GM13976 (cell line): ENCODE measurements at places on chromosomes 7 and 10.

DNA sequence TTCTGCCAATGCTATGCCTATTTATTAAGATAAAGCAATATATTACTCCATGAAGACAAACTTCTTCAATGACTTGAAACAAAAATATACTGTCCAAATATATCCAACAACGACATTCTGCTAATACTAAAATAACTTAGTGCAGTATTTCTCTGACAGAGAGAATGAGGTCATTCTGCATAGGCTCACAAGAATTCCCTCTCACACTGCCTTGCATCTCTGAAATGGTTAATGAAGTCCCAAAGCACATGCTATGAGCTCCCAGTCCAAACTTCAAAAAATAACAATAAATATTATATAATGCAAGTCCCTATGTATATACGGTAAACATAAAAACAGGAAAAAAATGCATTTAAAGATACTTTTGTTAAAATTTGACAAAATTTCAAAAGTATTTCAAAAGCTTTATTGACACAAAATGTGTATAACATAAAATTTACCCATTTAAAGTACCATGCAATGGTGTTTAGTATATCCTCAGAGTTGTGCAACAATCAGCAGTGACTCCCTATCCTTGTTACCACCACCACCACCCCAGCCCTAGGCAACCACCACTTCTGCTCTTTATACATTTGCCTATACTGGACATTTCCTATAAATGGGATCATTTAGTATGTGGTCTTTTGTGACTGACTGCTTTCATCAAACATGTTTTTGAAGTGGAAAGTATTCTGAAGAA is 27.6 kb downstream of the CHCHD3 start:
- no peak for DNase-seq

DNA sequence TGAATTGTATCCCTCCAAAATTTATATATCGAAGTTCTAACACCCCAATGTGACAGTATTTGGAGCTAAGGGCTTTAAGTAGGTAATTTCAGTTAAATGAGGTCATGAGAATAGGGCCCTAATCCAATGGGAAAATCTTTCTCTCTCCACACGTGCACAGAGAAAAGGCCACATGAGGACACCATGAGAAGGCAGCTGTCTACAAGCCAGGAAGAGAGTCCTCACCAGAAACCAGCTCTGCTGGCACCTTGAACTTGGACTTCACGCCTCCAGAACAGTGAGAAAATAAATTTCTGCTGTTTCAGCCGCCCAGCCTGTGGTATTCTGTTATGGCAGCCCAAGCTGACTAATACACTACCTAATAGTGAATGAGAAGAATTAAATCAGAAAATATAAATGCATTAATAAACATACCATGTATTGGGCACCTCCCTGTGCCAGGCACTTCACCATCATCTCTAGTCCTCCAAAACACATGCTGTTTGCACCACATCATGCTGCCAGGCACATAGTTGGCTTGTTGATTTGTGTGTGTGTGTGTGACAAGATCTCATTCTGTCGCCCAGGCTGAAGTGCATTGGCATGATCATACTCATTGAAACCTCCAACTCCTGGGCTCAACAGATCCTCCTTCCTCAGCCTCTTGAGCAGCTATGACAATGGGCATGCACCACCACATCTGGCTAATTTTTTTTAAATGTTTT is 9.1 kb upstream of the TOMM7 start:
- DNase-seq, result no peak

GRCh38 chr10:26357203-26357602 is 80.9 kb upstream of the APBB1IP start:
- DNase-seq, result no peak

GRCh38 chr10:104540181-104540580 is 100.9 kb upstream of the SORCS3 start:
- no peak for DNase-seq

- DNase-seq, result no peak
These were observed 56.5 kb upstream of the PAPSS2 start for GRCh38 chr10:87603196-87603595.

DNA sequence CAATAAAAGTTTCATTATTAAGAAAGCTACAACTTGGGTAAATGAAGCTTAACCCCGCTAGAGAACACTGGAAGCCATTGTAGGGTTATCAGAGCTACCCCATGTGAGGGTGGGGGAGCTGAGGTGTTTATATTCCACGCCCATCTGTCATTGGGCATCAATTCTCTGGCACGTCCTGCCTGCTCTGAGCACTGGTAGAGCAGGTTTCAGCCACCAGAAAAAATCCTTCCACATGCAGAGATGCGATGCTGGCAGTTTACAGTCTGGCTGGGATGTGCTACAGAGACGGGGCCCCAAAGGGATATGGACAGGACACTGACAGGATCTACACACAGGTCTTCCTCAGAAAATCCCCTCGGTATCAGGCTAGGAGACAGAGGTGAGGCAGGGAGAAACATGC is 15.9 kb upstream of the RAPGEF5 start:
- no peak for DNase-seq

DNA sequence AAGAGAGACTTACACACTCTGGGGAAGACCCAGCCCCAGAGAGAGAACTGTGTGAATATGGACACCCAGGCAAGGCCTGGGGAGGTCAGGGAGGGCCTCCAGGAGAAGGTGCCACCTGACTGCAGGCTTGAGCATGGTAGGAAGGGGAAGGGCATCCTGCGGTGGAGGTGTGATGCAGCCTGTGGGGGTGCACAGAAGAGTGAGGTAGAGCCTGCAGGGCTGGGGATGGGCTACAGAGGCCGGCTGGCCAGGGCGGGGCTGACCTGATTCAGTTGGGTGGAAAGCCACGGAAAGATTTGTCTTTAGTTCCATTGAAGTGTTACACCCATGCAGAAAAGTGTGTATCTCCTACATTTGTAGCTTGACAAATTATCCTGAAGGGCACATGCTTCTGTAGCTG is 47.6 kb downstream of the ZMIZ1 start:
- DNase-seq, result no peak

GRCh38 chr7:64892116-64892515 is 11.0 kb upstream of the ZNF273 start:
- no peak for DNase-seq

DNA sequence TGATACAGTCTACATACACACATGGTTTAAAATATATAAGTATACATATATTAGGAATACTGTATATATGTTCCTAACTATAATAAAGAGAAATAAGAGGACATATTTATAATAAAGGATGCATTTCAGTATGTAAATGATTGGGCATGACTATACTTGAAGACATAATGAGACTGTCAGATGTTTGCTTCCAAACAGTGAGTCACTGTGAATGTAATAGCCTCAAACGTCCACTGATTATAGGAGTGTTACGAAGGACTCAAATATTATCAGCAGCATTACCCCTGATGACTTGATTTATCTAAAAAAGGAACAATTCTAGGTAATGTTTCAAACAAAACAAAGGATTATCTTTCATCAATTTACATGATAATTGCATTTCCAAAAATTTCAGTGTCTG is 39.9 kb upstream of the NRBF2 start:
- DNase-seq, result no peak

DNA sequence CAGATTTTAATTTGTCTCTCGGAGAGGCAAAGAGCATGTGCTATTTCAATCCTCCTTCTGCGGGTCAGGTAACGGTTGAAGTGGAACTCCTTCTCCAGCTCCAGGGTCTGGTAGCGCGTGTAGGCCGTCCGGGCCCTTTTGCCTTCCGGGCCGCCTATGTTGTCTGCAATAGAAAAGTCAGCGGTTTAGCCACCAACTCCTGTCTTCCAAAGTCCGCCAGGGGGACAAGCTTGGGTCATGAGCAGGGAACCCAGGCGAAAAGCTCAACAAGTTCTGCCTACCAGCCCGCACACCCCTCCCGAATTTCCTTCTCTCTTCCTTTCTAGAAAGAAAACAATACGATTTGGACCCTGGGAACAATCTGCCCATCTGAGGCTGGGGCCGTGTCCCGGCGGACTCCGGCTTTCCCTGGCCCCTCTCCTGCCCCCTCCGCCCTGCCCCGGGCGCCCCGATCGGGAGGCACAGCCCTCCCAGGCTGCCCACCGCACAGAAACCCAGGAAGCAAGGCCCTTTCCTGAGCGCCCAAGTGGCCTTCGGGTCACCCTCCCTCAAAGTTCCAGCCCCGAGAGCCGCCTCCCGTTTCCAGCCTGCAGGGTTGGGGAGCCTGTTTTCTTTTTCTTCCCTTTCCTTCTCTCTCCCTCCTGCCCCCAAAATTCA is 1.4 kb downstream of the HOXA5 start:
- no peak for DNase-seq

GRCh38 chr7:105285118-105285874 is 103.4 kb downstream of the SRPK2 start:
- no peak for DNase-seq

GRCh38 chr7:10874666-10875065 is 99.0 kb upstream of the PHF14 start:
- no peak for DNase-seq

GRCh38 chr7:30789334-30789711 is 18.1 kb downstream of the MINDY4 start:
- DNase-seq, result no peak

DNA sequence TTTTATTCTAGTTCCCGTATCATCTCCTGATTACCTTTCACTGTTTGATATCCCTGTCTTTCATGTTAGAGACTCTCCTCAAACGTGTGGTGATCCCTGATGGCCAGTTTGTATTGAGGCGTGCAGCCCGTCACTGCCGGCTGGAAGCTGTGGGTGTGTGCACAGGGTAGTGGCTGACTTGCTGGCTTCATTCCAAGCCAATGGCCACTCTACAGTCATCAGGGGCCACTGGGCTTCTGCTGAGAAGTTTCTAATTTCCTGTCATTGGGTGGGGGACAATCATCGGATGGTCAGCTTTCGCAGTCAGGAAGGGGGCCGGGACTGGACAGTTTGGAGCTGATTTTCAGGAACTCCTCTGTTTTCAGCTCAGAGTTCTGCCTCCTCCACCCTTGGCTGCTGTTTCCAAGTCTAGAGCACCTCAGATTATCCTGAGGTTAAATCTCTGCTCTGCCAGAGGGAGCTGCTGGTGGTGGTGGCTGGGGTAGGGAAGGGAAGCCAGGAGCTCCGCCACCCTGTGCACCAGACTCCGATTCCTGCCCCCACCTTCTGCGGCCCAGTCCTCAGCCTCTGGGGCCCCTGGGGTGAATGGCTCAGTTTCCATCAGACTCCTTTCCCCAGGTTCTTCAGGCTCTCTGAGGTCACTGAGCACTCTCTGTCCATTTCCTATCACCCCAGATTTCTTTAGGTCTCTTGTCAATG is 34.9 kb downstream of the BAIAP2L1 start:
- DNase-seq, result no peak

GRCh38 chr10:103663236-103663635 is 169.7 kb downstream of the NEURL1 start:
- no peak for DNase-seq

- DNase-seq, result no peak
These were observed 434.4 kb downstream of the TCERG1L start for GRCh38 chr10:130877126-130877525.

DNA sequence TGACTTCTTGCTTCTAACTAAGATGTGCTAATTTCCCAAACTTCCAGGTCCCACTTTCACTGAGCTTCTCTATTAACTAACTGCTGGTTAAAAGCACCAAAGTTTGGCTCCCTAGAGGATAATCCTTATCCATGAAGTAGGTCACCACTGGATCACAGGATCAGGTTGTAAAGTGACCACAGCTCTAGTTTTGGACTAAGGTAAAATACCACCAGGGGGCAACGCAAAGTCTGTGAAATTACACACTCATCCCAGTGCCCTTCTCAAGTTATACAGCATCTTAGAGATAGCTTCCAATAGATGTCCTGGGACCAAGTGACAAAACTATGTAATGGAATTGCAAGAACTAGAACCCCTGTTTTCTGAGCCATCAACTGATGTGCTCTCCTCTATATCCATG is 116.4 kb upstream of the ASAH2 start:
- DNase-seq, result no peak

DNA sequence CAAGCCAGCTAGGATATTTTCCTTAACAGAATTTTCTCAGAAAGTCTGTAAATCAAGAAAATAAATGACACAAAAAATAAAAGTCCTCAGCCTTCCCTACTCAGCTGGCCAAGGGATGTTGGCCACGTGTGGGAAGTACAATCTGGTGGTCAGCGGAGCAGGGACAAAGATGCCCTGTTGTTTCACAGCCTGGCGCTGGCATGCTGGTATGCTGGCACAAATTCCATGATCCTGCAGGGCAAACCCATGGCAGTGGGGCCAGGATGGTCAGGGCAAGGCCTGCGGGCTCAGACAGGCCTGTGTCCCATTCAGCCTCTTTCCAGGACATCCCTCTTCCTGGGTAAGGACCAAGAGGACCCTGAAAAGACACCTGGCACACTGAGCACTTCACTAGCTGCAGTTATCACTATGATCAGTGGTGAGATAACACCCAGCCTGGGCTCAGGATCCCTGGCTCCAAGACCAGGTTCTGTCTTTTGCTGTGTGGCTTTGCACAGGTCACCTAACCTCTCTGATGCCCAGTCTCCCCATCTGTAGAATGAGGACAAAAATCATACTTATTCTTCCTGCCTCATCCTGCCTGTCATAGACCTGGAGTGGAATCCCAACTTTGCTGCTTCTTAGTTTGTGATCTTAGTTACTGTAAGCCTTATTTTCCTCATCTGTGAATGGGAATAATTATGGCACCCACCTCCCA is 10.8 kb upstream of the HSPA12A start:
- DNase-seq, result no peak

GRCh38 chr10:80878330-80878729 is 340.6 kb downstream of the SH2D4B start:
- DNase-seq, result no peak

DNA sequence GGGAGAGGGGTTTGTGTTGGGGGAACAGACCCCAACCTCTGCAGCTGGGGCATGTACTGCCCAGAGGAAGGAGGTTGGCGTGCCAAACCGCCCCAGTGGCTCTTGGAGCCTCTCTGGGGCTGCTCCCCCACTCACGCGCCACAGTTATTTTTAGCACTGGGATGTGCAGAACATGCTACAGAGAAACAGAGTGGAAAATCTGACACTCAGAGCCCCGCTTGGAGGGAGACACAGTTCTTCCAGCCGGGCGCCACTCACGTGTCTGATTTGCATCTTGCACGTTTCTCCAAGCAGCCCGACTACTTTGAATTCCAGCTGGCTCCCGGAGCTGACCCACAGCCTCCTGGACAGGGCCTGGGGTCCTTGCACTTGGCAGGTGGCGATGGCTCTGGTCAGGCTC is 182.0 kb downstream of the RPS24 start:
- no peak for DNase-seq

GRCh38 chr10:4202938-4203337 is 417.9 kb upstream of the KLF6 start:
- DNase-seq, result no peak

- no peak for DNase-seq
These were observed 5.8 kb upstream of the UPP1 start for GRCh38 chr7:48083114-48083830.
